ENCODE measurements at places on chromosomes 2 and 18.

GRCh38 chr2:95060446-95061118, 35.1 kb downstream of the MAL start:
- no peak for DNase-seq

GRCh38 chr2:80476535-80477117, 172.1 kb upstream of the LRRTM1 start:
- no peak for DNase-seq

DNA sequence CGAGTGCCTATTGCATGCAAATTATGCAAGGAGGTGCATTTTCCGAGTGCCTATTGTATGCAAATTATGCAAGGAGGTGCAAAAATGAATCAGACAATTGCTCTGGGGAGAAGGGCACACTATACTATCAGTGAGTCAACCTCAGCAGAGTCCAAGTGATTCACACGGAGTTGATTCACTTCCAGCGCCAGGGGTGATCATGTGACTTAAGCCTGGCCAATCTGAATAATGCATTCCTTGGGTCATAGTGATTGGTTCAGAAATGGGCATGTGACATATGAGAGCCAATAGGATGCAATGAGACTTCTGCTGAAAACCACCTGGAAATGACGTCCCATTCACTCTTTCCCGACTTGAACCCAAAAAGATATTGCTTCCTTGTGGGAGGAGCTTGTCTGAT, 152.2 kb downstream of the DAW1 start:
- no peak for DNase-seq

DNA sequence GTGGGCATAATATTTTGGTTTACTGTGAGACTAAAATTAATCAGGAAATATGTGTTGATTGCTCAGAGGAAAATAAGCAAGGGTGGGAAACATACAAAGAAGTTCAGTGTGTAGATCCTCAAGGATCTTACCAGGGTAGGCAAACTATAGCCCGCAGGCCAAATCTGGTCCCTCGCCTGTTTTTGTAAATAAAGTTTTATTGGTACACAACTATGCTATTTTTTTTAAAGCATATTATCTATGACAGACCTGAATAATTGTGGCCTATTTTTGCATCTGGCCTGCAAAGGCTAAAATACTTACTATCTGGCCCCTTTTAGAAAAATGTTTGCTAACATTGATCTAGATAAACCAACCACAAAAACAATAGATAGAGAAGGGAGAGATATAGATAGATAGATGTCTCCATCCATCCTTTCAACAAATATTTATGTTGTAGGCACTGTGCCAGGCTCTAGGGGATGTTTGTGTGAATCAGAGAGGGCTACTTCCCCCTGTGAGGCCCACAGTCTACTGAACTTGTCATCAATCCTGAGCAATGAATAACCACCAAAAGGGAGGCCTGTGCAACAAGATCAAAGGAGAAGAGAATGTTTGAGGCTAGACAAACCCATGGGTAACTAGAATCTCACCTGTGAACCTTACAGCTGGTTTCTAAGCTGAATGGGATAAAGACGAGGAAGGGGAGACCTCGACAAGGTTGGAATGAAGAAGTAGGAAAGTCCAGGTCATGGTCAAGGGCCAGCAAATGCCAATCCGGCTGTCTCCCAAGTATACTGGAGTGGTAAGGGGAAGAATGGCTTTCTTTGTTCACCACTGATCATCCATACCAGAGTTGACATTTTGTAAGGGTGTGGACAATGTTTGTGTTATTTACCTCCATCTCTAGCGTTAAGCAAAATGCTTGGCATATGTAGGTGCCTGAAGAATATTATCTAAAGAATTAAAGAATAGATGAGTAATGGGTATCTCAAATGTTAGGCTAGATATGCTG, 23.6 kb downstream of the ALPK2 start:
- DNase-seq = no peak

GRCh38 chr2:51903728-51904127, 871.8 kb upstream of the NRXN1 start:
- no peak for DNase-seq

- no peak for DNase-seq
These were observed 45.0 kb downstream of the SLC38A11 start for GRCh38 chr2:164910101-164910899.

DNA sequence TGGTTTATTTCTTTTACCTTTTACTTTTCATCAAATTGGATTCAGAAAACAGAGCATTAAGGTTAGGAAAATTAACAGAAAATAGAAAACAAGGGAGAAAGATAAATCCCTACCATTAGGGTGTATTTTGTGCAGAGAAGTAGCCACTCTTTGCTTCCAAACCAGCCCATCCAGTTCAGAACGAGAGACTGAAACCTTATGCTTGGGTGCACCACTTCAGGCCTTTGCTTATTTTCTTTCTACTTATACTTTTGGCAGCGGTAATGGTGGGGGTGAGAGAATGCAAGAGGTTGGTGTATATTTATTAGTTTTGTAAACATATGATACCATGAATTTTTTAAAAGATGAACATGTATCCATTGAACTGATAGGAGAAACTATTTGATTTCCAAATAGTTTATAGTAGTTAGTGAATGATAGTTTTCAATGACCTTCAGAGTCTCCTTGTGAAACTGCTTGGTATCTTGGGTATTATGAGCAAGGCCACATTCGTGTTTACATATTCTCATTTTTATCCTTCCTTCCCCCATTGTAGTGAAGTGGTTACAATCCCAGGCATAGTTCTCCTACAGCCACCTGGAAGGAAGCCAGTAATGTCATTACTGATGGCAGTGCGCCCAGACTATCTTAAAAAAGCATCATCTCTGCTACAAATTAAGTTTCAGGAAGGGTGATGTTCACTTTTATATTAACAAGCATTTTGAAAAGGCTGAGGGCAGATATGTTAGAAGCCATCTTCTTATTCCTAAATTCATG, 60.8 kb downstream of the MFSD6 start:
- DNase-seq = peak; percentile 74

DNA sequence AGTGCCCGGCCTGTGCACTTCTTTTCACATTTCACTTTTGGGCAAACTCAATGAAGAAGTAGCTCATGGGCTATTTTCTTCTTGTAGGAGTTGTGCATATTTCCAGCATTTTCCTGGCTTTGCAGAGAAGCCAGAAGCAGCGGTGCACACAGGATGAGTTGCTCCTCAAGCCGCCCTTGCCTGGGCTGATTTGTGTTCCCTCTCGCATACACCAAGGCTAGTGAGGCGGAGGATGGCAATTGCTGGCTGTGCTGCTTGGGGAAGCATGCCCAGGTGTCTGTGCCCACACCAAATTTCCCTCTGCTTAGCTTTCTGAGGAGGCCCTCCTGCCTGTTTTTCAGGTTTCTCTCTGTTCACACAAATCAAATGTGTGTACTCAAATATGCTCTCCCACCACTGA, 85.4 kb upstream of the TMEM200C start:
- DNase-seq = no peak

DNA sequence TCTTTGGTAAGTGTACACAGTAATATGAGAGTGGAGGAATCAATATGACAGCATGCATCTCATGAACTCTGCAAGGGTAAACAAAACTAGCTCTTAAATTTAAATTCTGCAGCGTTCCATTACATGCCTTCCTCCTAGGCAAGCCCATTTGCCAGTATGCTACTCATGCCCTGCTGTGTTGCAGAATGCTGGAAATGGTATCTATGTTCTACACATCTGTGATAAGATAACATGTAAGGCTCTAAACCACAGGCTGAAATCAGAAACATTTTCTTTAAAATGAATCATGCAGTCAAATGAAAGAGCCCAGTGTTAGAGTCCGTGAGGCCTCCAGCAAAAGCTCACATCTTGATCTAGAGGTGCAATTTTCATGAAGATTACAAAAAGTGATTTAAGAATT, 112.8 kb upstream of the FN1 start:
- DNase-seq = no peak

DNA sequence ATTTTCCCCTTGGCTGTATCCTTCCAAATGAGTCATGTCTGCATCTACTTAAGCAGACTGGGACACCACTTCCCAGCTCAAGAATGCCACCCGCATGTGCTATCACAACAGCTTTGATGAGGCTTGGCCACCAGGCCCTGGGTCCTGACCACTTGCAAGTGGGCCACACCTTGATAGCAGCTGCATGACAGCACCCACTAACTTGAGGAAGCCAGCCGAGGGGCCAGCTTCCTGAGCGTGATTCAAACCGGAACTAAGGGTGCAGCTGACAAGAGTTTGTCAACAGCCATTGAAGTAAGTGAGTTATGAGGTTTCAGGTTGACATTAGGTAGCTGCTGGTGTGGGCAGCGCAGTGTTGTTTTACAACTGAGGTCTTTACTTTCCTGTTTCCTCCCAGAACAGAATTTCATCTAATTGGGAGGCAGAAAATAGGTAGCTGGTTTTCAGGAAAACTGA, 54.4 kb downstream of the EPHA4 start:
- DNase-seq = peak; percentile 64

DNA sequence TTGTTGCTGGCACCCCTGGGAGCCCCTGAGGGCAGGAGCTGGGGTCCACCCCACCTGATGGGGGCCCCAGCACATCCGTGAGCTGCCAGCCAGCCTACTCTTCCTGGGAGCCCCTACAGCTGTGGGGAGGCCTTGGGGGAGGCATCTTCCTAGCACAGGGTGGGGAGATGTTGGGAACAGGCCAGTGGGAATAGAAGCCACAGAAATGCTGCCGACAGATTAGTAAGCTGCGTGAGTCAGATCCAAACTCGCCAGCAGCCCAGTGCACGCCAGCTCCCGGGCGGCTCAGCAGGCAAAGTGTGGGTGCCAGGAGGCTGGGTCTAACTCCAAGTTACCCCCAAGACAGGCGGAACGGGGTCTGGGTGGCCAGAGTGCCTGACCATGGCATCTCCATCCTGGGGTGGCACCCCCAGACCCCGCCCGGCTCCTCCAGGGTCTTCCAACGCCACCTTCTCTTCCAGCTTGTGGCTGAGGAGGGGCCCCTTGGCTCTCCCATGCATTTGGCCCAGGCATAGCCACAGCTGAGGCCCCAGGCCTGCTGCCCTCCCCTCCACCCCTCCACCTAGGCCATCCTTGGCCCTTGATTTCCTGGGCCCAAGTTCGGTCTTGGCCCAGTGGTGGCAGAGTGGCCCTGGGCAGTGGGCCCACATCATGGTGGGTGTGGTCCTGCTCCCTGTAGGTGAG, 15.3 kb downstream of the CROCC2 start:
- no peak for DNase-seq

DNA sequence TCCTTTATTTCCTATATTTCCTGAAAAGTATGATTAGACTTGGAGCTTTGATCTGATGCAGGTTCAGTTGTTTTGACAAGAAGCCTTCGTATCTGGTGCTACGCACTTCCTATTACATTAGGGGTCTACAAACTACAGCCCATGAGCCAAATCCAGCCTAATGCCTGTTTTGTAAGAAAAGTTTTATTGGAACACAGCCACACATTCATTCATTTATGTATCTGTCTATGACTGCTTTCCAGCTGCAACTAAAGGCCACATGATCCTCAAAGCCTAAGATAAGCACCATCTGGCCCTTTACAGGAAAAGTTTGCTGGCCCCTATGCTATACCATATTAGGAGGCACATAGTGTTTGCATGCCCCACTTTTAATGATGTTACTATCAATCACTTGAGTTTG, 26.0 kb downstream of the EIF2AK3 start:
- DNase-seq = no peak

- DNase-seq = no peak
These were observed 252.9 kb downstream of the PRKCE start for GRCh38 chr2:45904267-45904945.

GRCh38 chr18:76005632-76006208, 489.3 kb downstream of the ZNF516 start:
- DNase-seq = peak; percentile 6

DNA sequence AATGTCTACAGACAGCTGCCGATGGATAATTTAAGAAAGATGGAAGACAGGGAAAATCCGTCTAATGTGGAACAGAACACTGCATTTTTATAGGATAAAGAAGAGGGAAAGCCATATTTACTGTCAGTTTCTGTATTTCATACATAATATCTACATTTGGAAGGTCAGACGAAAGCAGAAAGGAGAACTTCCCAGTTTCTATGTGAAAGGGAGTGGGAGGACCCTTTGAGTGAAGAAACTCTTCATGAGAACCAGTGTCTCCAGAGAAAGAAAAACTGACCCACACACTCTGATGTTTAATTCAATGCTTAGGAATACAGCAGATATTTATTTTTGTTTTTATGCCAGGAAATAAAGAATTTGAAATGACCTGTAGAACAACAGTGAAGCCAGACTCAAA, 127.2 kb downstream of the CALCRL start:
- DNase-seq = no peak

GRCh38 chr18:44917216-44918141, 236.8 kb downstream of the SETBP1 start:
- DNase-seq = no peak

GRCh38 chr2:241873803-241874110, 4.2 kb downstream of the RTP5 start:
- no peak for DNase-seq

GRCh38 chr18:305003-305501, 37.2 kb upstream of the THOC1 start:
- no peak for DNase-seq

DNA sequence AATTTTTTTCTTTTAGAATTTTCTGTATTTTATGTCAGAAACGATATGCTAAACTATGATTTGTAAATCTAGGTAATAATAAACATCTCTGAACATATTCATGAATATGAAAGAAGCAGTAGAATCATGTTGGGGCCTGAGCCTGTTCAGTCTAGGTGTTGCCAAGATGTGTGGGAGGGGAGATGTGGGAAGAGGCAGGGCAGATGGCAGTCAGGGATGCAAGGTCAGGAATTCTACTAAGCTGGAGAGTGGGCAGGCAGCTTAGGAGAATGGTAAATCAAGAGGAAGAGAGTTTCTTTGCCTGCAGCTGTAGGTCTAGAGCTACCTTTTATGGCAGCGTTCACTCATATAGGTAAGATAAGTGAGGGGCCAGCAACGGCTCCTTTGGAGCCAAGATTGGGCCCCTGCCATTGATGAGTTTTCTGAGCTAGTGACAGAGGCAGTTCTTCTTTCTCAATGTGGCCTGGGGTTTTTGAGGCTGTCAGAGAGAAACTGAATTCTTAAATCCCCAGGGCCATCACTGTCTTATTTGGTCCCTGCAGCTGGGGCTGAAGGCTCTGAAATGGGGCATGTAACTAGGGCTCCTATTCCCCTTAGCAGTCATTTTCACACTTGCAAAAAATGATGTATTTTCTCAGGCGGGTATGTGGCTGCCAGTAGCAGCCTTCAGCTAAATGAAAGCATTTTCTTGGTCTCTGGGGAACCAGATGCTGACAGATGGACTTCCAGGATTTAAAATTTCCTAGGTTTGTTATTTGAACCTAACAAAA, 232.8 kb downstream of the PIK3C3 start:
- DNase-seq = no peak
